Activated CD8-positive, alpha-beta memory T cell treated with anti-CD3 and anti-CD28 coated beads for 4 hours (primary cell): ENCODE measurements at places on chromosomes 12 and 14.

DNA sequence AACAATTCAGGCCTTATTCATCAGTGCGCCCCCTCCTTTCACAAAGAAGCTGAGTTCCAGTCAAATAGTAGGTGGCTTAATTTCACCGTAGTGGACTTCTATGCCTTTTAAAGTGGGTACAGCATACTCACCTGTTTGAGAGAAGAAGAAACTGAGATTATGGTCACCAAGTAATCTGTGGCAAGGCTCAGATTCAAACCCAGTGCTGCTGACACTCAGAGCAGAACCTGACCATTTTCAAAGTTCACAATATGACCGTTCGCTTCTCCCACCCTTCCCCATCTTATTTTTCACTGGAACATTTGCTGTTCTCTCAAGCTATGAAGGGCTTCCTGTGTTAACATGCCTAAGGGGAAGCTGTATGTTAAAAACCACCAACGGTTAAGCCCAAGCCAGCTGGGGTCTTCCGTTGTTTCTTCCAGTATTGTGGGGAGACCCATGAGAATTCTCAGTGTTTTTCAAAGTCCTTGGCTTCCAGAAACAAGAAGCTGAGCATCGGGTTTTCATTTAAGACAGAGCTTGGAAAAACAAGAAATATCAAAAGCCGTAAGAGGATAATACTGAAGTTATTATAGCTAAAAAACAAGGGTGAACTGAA, 6.1 kb upstream of the PSMA6 start:
- no peak for DNase-seq

DNA sequence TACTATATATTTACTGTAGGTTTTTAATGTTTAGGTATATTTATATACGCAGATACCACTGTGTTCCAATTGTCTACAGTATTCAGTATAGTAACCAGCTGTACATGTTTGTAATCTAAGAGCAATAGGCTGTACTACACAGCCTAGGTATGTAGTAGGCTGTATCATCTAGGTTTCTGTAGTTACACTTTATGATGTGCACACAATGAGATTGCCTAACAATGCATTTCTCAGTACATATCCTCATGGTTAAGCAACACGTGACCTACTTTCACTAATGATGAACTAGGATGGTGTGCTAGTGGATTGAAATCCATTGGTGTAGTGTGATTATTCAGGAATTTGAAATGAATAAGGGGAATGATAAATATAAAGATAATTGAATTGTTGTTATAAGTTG, 77.7 kb downstream of the ETNK1 start:
- DNase-seq, result no peak

GRCh38 chr12:58364389-58365086, 423.2 kb downstream of the ATP23 start:
- no peak for DNase-seq

GRCh38 chr12:126248871-126249403, 1183.7 kb downstream of the AACS start:
- no peak for DNase-seq

DNA sequence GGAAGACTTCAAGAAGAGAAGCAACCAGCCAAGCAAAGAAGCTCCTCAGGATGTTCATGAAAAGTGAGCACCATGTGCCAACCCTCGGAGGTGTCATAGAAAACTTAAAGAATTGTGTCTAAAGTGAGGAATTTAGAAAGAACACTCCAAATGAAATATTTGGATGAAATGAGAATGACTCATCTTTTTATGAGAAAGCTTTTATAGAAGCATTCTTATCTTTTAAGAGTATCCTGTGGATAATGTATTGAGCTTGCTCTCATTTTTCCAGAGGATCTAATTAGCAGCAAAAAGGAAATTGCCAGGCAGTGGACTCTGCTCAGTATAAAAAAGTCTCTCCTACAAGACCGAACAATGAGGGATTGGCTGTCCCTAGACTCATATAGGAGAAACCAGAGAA, 454.9 kb downstream of the LRIG3 start:
- DNase-seq, result no peak

DNA sequence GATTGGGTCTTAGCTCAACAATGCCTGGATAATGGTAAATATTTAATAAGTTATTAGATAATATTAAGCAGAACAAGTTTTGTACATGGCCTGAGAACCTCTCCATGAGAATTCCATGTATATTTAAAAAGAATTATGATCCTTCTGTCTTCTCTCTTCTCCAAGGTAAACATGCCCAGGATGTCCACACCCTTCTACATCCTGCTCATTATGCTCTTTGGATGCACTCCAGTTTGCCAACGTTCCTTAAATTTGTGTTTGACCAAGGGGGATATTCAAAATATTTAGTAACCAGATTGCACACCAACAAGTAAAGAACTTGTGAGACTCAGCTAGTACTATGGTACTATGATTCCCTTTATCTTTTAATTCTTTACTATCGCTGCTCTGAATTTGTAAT, 44.8 kb upstream of the ERGIC2 start:
- no peak for DNase-seq

- DNase-seq, result no peak
Measured at GRCh38 chr12:8156845-8157244, at the start of gene ZNF705A. TSS of gene ZNF705A (plus strand) at chr12:8157015. CDS start at chr12:8172626, 15,611 bp downstream.

- no peak for DNase-seq
Measured at GRCh38 chr14:70714055-70714550, 72.4 kb downstream of the TTC9 start.
